ENCODE measurements at places on chromosomes 5 and 9.

DNA sequence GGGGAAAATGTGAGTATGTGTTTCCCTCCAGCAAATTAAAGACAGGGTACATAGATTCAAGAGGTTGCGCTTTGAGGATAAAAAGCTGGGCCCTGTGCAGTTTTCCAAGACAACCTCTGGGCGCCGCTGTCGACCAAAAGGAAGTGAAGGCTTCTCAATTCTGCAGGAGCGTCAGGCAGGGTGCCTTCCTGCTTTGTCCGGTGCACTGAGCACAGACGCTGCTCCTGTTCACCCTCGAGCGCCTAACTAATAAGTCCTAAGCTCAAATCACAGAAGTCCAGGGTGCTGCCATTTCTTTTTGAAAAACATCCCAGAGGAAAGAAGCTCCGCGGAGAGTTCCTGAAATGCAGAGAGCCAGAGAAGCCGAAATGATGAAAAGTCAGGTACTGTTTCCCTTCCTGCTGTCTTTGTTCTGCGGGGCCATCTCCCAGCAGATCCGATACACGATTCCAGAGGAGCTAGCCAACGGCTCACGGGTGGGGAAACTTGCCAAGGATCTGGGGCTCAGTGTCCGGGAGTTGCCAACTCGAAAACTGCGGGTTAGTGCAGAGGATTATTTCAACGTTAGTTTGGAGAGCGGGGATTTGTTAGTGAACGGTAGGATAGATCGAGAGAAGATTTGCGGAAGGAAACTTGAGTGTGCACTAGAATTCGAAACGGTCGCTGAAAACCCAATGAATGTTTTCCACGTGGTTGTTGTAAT is at the start of gene PCDHGB1:
Gene PCDHGB1, plus strand, starts transcription at position 183 of the 703 bp plus-strand sequence. Its CDS starts 162 bp downstream, at position 345.
- DNase-seq = peak; percentile 69

DNA sequence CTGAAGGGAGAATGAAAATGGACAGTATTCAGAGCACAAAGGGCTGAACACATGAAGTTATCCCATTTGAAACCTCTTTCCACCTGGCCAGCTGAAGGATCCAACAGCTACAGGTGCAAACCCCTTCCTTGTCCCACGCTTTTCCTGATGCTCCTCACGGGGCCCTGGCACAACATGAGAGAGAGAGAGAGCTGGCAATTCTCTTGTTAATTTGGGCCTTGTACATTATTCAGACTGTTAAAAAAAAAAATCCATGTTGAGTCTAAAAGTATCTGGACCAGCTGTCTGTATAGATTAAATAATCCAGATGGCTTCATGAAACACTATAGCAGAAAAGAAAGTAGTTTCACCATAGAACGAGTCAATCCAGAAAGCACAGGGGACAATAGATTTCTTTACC is 74.1 kb downstream of the HMHB1 start:
- DNase-seq = no peak

GRCh38 chr9:83440641-83441040 is 97.6 kb downstream of the FRMD3 start:
- no peak for DNase-seq

- DNase-seq = no peak
Observed at GRCh38 chr5:58988938-58989337, 406.1 kb downstream of the RAB3C start.

DNA sequence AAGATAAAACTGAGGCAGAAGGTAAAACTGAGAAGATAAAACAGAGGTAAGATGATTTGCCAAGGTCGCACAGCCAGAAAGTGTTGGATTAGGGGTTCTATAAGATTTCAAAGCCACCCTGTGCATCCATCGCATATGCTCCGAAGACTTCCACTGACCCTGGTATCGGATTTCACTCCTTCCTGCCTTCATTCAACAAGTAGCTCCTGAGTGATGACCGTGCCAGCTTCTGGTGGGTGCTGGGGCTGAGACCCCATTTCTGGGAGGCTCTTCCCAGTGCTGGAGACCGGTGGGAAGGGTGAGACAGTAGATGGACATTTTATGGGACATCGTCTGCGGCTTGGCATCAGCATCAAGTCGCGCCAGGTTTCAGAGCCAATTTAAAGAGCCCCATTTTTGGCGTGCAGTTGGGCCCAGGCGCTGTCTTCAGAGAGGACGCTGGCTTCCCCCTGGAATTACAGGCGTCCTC is 53.7 kb upstream of the DAB2IP start:
- no peak for DNase-seq
